Activated CD4-positive, alpha-beta T cell treated with anti-CD3 and anti-CD28 coated beads for 36 hours (primary cell): ENCODE measurements at places on chromosomes 1 and 21. TPM values are rescaled to one million over a fixed set of nuclear protein-coding genes. Genes with fewer than 3 reads are reported as not detected.

The CLCA4 gene
- total RNA-seq, result not detected

The PALMD gene
- total RNA-seq, result not detected

The PRKAA2 gene
- total RNA-seq, result 0.02 TPM

The VWA1 gene
- 0.78 TPM for total RNA-seq

The NBPF4 gene
- not detected for total RNA-seq

The GRIK3 gene
- not detected for total RNA-seq

GRCh38 chr1:24344090-24344742 is 25.1 kb downstream of the GRHL3 start:
- no peak for DNase-seq
- H3K4me3 ChIP-seq, result no peak overlapping the region
- H3K36me3 ChIP-seq, result no peaks in the 10 kb centered on the region
- no peak overlapping the region for H3K27ac ChIP-seq
- H3K4me1 ChIP-seq, result peaks cover 2% of the 10 kb centered on the region
- H3K27me3 ChIP-seq, result peaks cover 4% of the 10 kb centered on the region

- H3K4me3 ChIP-seq, result no peak overlapping the region
- H3K4me1 ChIP-seq, result no peaks in the 10 kb centered on the region
- H3K27ac ChIP-seq, result no peak overlapping the region
- H3K27me3 ChIP-seq, result peaks cover 21% of the 10 kb centered on the region
- H3K36me3 ChIP-seq, result no peaks in the 10 kb centered on the region
- DNase-seq, result no peak
These were observed 248.1 kb downstream of the PTBP2 start for GRCh38 chr1:96969656-96970163.

DNA sequence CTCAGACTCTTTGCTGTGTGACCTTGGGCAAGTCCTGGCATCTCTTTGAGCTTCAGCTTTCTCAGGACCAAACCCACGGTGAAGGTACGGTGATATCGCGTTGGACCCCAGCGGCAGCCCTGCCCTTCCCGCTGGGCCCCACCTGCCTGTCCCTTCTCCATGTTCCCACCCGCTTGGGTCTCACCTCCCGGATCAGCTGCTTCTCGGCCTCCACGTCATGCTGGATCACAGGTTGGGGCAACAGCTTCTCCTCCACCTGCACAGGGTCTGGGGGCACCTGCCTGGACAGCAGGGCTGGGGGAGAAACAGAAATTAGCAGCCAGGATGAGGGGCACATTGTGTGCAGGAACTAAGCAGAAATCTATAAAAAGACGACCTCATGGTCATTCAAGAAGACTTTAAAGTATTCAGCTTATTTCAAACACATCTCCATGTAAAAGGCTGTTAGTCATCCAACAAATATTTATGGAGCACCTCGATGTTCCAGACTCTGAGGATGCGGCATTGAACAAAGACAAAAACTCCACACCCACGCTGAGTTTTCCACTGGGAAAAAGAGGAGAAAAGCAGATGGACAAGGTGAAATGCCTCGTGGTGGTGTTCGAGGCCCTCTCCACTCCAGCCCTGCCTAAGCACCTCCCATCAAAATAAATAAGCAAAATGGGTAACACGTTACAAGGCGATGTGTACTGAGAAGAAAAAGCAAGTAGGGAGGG is 19.5 kb downstream of the KIF17 start:
- no peak overlapping the region for H3K27ac ChIP-seq

- DNase-seq, result no peak
- no peak overlapping the region for H3K4me3 ChIP-seq
- H3K4me1 ChIP-seq, result peaks cover 8% of the 10 kb centered on the region
- H3K27ac ChIP-seq, result no peak overlapping the region
These were observed 1.2 kb upstream of the CSMD2 start for GRCh38 chr1:34166191-34166624.

DNA sequence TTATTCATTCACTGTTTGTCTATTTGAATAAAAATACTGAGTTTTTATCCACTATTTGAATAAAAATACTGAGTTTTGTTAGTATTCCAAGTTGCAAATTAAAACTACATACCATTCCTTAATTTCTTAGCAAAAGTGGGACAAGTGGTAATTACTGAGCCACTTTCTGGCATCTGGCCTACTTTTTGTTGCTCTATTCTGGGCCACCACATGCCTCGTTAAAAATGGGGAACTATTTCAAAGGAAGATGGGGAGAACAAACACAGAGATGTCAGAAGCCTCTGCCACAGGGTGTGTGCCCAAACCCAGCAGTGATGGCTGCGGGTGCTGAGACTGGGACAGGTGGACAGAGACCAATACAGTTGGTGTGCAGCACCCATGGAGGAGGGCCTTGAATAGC is 14.6 kb downstream of the PIGP start:
- H3K4me1 ChIP-seq, result peaks cover 2% of the 10 kb centered on the region
- H3K27me3 ChIP-seq, result no peaks in the 10 kb centered on the region
- no peak overlapping the region for H3K4me3 ChIP-seq
- H3K36me3 ChIP-seq, result no peaks in the 10 kb centered on the region
- H3K27ac ChIP-seq, result no peak overlapping the region

DNA sequence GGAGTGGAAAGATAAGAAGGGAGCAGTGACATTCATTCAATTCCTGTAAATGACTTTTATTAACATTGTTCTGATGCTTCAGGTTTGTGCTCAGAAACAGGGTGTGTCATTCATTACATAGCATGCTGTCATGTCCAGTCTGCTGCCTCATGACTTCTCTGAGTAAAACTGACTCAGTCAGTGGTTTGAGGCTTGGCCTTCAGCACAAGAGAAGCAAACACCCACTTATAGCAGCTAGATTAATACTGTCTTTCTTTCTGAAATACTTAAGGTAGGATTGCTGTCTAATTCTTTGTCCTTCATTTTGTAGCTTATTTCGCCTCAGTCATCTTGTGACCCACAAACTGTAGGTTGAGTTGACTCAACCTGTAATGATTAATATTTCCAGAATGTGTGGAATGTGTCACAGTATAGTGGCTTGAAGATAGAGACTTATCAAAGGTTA is 32.9 kb downstream of the RASAL2 start:
- no peak for DNase-seq
- H3K27ac ChIP-seq, result no peak overlapping the region
- no peaks in the 10 kb centered on the region for H3K36me3 ChIP-seq
- no peaks in the 10 kb centered on the region for H3K27me3 ChIP-seq

DNA sequence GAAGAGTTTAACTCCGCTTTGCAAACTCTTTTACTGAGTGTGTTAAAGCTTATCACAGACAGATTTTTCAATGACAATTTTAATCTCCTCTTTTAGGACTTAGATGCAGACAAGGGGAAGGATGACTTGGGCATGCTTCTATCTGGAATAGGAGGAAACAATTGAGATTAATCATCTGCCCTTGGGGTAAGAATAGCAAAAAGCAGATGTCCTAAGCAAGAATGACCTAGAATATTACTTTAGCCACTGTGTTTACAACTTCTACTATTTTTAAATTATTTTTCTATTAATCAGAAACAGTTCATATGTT is 569.0 kb upstream of the ADGRL2 start:
- no peaks in the 10 kb centered on the region for H3K36me3 ChIP-seq
- H3K27me3 ChIP-seq, result no peaks in the 10 kb centered on the region
- DNase-seq, result no peak

GRCh38 chr1:44037154-44037553 is 5.9 kb upstream of the SLC6A9 start:
- H3K27me3 ChIP-seq, result no peaks in the 10 kb centered on the region
- peaks cover 5% of the 10 kb centered on the region for H3K4me1 ChIP-seq
- H3K27ac ChIP-seq, result no peak overlapping the region
- H3K36me3 ChIP-seq, result no peaks in the 10 kb centered on the region
- no peak for DNase-seq

DNA sequence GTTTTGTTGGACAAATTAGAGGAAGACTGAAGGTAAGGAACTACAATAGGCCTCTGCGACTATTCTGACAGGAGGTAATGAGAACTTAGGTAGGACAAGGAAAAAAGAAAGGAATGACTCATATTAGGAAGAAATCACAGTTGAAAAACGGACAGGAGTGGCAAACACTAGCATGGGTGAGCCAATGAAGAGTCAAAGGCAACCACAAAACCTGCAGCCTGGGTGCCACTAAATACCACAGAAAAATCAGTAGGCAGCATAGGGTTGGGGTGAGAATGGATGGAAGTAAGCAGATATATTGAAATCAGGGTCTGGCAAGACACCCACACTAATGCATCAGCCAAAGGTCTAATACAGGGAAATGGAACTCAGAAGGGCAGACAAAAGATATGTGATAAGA is 10.0 kb downstream of the RBM34 start:
- DNase-seq, result no peak
- H3K4me1 ChIP-seq, result peaks cover 33% of the 10 kb centered on the region
- H3K36me3 ChIP-seq, result peaks cover 51% of the 10 kb centered on the region
- H3K4me3 ChIP-seq, result no peak overlapping the region

GRCh38 chr1:197519741-197520334 is 251.8 kb downstream of the CRB1 start:
- H3K27me3 ChIP-seq, result no peaks in the 10 kb centered on the region
- no peaks in the 10 kb centered on the region for H3K36me3 ChIP-seq
- no peak for DNase-seq
- no peak overlapping the region for H3K4me3 ChIP-seq
- peaks cover 6% of the 10 kb centered on the region for H3K4me1 ChIP-seq

DNA sequence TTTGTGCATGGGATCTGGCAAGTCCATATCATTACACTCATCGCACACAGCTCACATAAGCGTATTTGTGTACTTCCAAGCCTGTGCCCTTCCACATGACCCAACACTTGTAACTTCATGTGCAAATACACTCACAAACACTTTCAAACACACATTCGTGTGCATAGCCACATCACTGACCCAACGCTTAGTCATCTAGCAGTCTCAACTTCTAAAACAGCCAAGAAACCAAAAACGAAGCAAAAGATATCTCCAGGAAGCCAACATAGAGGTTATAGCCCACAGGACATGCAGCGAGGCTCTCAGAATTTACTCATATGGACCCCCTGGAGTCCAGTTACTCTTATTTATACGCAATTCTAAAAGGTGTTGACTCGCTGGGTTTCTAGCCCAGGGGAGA is 10.9 kb upstream of the GOLT1A start:
- H3K4me3 ChIP-seq, result no peak overlapping the region
- no peak overlapping the region for H3K27ac ChIP-seq
- no peaks in the 10 kb centered on the region for H3K27me3 ChIP-seq
- DNase-seq, result no peak
- H3K4me1 ChIP-seq, result no peaks in the 10 kb centered on the region

DNA sequence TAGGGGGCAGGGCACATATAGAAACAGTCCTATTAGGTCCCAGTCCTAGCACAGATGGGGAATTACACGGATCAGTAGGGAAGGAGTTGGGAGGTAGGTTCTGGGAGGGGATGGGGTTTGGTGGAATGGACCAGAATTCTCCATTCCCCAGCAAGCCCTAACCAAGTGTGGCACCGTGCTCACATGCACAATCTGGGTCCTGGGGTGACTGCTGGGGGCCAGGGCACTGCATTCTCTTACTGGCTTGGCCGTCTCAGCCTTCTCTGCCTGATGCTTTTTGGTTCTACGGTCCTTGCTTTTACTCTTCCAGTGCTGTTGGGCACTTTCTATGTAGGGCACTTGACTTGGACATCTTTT is 53.9 kb downstream of the NENF start:
- no peaks in the 10 kb centered on the region for H3K27me3 ChIP-seq
- DNase-seq, result no peak

DNA sequence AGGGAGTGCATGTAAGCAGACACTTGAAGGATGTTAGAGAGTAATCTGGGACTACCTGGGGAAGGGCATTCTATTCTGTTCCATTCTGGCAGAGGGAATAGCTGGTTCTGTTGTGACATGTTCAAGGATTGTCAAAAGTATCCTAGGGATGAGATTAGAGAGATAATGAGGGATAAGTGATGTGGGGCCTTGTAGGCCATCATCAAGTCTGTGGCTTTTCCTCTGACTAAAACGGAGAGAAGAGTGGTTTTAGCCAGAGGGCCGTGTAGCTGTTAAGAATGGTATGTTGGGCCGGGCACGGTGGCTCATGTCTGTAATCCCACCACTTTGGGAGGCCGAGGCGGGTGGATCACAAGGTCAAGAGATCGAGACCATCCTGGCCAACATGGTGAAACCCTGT is 23.6 kb downstream of the TGFB2 start:
- no peak overlapping the region for H3K27ac ChIP-seq
- H3K27me3 ChIP-seq, result peaks cover 25% of the 10 kb centered on the region
- H3K4me3 ChIP-seq, result no peak overlapping the region
- H3K36me3 ChIP-seq, result no peaks in the 10 kb centered on the region
- no peaks in the 10 kb centered on the region for H3K4me1 ChIP-seq

- no peaks in the 10 kb centered on the region for H3K4me1 ChIP-seq
- H3K27me3 ChIP-seq, result no peaks in the 10 kb centered on the region
- no peak overlapping the region for H3K27ac ChIP-seq
- no peak overlapping the region for H3K4me3 ChIP-seq
- H3K36me3 ChIP-seq, result peaks cover 3% of the 10 kb centered on the region
These were observed 57.4 kb downstream of the ARHGEF16 start for GRCh38 chr1:3511856-3512255.

DNA sequence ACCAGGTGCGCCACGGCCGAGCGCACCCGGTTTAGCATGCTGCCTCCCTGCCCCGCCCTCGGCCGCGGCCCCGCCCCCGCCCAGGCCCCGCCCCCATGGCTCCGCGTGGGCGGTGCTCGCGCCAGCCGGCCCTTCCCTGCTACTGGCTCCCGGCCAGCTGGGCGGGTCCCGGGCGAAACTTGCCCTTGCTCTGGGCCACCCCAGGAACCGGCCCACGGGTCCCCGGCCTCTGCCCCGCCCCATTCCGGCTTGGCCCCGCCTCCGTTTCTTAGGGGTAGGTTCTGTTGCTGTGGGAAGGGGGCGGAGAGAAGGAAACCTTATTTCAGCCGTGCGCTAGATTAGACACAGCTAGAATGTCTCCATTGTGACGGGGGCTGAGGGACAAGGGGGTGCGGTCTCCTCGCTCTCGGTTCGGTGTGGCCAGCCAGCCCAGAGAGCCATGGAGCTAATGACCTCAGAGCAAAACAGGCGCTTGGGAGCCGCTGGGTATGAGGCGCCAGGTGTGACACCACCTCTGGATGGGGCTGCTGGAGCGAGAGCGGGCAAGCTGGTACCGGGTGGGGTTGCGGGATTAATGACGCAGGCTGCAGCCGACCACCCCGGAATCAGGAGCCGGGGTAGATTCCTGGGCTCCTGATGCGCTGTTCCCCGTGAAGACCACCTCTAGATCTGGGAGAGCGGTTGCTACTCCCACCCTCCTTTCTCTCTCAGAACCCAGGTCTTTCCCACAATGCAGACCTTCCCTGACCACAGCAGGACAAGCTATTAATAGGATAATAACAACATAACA is at the start of gene PPM1J:
PPM1J (minus strand) TSS at position 69 of the 790 bp plus-strand sequence; CDS start at position 38, 31 bp downstream.
- H3K4me1 ChIP-seq, result peaks cover 14% of the 10 kb centered on the region
- H3K27ac ChIP-seq, result no peak within 1 kb of the TSS
- peak; percentile 97 for DNase-seq
- peak within 1 kb of the TSS; percentile 74 for H3K4me3 ChIP-seq
- peaks cover 18% of the 10 kb centered on the region for H3K27me3 ChIP-seq
- no peaks in the 10 kb centered on the region for H3K36me3 ChIP-seq
